ENCODE measurements at places on chromosomes 1 and 21. TPM values are rescaled to one million over a fixed set of nuclear protein-coding genes. Genes with fewer than 3 reads are reported as not detected.

CIART gene
- 6.5 TPM for total RNA-seq

MPZ gene
- total RNA-seq: 2.9 TPM

AGO1 gene
- 16.4 TPM for total RNA-seq

DNA sequence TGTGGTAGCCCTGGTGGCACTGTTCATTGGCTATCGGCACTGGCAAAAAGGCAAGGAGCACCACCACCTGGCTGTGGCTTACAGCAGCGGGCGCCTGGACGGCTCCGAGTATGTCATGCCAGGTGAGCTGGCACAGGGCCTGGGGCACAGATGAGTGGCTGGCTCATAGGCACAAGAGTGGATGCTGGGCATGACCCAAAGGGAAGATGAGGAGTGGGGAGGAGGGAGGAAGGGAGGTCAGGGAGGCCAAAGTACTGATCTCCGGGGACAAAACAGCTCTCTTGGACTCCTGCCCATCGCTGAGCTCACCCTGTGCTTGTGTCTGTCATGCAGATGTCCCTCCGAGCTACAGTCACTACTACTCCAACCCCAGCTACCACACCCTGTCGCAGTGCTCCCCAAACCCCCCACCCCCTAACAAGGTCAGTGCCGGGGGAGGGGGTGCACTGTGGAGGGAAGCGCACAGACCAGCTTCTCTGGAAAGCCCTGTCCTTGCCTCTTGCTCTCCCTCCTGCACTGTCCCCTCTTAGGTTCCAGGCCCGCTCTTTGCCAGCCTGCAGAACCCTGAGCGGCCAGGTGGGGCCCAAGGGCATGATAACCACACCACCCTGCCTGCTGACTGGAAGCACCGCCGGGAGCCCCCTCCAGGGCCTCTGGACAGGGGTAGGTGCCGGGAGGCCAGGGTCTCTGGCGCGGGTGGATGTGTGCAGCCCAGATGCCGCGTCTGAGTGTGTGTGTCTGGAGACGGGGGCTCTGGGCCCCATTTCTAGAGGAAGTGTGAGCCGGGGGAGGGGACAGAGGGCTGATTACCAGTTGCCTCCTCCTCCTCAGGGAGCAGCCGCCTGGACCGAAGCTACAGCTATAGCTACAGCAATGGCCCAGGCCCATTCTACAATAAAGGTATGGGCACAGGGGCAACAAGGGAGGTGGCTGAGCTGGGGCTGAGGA is 7.3 kb upstream of the LRRC71 start:
- DNase-seq: no peak

GRCh38 chr1:63975481-63975880 is 201.7 kb downstream of the ROR1 start:
- no peak for DNase-seq

GRCh38 chr1:117572546-117572945 is 33.3 kb upstream of the TENT5C start:
- DNase-seq: no peak

DNA sequence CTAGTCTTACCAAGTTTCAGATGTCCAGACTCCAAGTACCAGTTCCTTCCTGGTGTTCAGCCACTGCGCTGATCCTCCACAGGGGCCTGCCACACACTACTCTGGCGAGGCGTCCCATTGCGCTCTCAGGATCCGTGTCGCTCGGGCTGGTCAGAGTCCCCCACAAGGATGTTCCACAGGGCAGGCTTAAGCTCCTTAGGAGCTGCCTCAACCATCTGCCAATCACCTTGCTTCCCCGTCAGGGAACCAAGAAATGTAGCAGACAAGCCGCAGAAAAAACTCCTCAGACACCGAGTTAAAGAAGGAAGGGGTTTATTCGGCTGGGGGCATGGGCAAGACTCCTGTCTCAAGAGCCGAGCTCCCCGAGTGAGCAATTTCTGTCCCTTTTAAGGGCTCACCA is 9.8 kb downstream of the OR2W3 start:
- DNase-seq: no peak

DNA sequence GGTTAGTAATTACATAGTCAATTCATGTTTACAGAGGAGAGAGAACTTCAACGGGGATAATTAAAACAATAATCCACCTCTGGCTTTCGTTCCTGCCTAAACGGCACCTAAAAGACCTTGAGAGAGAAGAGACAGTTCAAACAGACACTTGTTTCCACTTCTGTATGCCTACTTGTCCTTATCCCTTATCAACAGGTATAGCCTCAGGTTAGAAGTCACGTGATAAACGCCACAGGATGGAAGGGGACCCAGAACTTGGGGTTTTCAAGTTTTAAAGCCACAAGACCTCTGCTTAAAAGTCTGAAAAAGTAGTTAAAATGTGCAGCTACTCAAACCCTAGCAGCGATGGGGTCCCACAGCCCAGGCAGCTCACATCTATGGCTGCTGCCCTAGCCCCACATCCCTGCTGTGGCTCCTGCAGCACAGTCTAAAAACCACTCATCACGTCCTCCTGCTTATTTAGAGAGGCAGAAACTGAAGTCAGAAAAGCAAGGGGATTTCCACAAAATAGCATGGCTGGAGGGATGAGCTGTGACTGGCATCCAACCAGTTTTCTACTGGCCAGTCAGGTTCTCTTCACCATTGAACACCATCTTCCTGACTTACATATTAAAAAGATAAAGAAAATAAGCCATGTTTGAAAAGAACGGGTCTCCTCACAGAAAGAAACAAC is 51.2 kb upstream of the SEC16B start:
- DNase-seq: no peak

Data from fibroblast of villous mesenchyme (primary cell).